Renal pelvis (tissue), 12 donors: ENCODE measurements at places on chromosomes 6 and 20. TPM values are rescaled to one million over a fixed set of nuclear protein-coding genes. Genes with fewer than 3 reads are reported as not detected.

- no peak for DNase-seq
These were observed 15.4 kb downstream of the METTL24 start for GRCh38 chr6:110342759-110343158.

GRCh38 chr20:39886650-39887190 lies 802.3 kb downstream of the MAFB start:
- no peak for DNase-seq

DNA sequence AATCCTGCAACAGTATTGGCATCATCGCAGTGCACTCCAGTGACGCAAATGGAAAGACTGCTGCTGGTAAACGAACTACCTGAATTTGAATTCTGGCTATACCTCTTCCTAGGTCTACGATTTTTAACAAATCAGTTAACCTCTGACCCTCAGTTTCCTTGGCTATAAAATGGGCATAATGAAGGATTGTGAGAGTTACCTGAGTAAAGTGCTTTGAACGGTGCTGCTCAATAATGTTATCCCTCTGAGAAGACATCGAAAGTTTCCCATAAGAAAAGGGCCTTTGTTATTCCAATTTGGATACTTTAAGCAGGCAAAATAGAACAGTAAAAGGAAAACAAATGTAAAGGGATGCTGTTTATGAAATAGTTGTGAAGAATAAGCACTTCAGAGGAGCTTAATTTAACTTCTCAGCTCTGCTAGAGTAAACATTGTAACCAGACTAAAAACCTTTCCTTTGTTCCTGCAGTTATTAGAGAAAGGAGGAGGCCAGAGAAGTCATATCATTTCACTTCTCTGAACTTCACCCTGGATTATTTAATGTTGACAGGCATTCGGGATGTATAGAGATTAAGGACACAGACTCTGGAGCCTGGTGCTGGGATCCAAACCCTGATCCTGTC lies 5.8 kb downstream of the SGK1 start:
- no peak for DNase-seq

Gene EDEM2
- 18.6 TPM for polyA plus RNA-seq

DNA sequence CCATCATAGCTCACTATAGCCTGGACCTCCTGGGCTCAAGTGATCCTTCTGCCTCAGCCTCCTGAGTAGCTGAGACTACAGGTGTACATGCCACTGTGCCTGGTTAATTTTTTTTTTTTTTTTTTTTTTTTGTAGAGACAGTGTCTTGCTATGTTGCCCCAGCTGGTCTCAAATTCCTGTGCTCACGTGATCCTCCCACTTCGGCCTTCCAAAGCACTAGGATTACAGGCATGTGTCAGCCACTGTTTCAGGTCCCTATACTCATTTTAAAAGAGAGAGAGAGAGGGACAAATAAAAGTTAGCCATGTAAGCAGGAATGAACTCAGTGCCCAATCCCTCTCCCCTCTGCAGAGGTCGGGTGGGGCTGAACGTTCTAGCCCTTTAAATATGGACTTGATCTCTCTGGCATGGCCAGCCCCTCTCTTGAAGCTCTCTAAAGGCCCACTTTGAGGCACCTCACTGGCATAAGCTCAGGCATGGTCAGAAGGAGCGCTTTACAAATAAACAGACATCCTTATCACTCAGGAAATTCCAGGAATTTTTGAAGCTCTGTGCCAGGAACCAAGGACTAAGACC lies 9.0 kb upstream of the SERPINB1 start:
- DNase-seq = no peak

DNA sequence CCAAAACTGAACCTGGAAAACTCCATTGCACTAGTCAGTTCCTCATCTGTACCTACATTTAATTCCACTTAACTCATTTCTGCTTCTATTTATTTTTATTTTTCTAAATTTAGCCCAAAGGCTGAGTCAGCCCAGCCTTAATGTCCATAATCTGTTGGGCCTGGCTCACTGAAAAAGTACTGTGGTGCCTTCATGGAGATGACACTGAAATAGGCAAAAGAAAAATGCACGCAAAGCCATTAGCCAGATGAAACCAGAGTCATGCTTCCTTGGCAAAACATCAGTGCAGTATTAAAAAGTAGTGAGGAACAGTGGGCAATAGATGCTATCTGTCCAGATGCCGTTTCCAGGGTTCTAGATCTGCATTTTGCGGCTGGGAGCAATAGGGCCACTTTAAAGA lies 14.7 kb upstream of the PLCB4 start:
- DNase-seq = no peak

Gene B3GALT4
- polyA plus RNA-seq = 5.2 TPM

Gene RBBP8NL
- polyA plus RNA-seq = 2.7 TPM
